ENCODE measurements at places on chromosomes 13 and 19. TPM values are rescaled to one million over a fixed set of nuclear protein-coding genes. Genes with fewer than 3 reads are reported as not detected.

RNF225 gene
- 0.44 TPM for total RNA-seq

FBXL3 gene
- 27.1 TPM for total RNA-seq

ZNF808 gene
- total RNA-seq: 32.6 TPM

NRTN gene
- 1.2 TPM for total RNA-seq

UBE2L5 gene
- not detected for total RNA-seq

Data from glutamatergic neuron (in vitro differentiated cells).